ENCODE measurements at places on chromosomes 13 and 19. TPM values are rescaled to one million over a fixed set of nuclear protein-coding genes. Genes with fewer than 3 reads are reported as not detected.

The ZNF211 gene
- 19.1 TPM for total RNA-seq

The LRRC8E gene
- total RNA-seq = not detected

The ZNF221 gene
- total RNA-seq = 7.7 TPM

The ZNF850 gene
- 3.8 TPM for total RNA-seq

The RASGRP4 gene
- 59.9 TPM for total RNA-seq

The FAM124A gene
- 38.1 TPM for total RNA-seq

The CRYL1 gene
- 18.4 TPM for total RNA-seq

The ZNF846 gene
- 12.5 TPM for total RNA-seq

The PRODH2 gene
- not detected for total RNA-seq

The IL4I1 gene
- 9.9 TPM for total RNA-seq

The CHERP gene
- total RNA-seq = 46.8 TPM

Measured in spleen (tissue), 13 donors.